NCI-H1092 (cell line): ENCODE measurements at places on chromosomes 1 and 21.

GRCh38 chr21:41684381-41685245 lies 82.2 kb downstream of the RIPK4 start:
- DNase-seq = no peak

DNA sequence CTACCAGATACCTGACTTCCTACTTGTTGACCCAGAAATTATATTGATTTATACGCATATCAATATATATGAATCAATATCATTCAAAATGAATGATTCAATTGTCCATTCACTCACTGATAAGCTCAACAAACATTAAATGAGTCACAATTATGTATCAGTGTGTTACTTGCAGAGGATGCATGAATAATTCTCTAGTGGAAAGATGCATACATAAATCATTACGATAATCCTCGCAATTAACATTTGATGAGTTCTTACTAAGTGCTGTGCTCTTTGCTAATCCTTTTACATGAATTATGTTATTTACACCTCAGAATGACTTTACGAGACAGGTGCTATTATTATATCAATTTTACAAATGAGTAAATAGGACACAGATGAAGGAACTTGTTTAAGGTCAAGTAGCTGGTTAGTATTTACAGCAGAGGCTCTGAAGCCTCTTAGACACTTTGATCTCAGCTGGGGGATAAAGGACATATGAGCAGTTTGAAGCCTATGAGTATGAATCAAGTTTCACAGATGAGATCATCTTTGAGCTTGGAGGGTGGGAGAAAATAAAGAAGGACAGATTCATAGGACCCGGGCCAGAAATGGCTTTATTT lies 112.8 kb upstream of the ADAMTS5 start:
- DNase-seq = no peak

- peak; percentile 16 for DNase-seq
Measured at GRCh38 chr1:154791292-154792166, 78.6 kb downstream of the KCNN3 start.

DNA sequence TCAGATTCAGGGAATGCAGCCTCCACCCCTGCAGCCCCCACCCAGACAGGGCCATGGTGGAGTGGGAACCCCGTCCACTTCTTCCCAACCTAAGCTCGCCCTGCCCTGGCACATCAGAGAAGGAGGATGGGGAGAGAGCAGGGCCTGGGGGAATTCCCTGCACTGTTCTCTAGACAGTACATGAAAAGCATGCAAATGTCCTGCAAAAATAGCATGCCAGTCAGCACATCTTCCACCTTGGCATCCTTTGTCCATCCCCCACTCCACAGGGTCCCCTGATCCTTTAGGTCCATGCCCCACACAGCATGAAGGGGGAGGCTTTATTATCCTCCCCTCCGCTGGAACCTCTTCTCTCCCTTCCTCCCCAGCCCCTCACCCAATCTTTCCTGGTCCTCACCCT lies 35.0 kb upstream of the RD3 start:
- no peak for DNase-seq

DNA sequence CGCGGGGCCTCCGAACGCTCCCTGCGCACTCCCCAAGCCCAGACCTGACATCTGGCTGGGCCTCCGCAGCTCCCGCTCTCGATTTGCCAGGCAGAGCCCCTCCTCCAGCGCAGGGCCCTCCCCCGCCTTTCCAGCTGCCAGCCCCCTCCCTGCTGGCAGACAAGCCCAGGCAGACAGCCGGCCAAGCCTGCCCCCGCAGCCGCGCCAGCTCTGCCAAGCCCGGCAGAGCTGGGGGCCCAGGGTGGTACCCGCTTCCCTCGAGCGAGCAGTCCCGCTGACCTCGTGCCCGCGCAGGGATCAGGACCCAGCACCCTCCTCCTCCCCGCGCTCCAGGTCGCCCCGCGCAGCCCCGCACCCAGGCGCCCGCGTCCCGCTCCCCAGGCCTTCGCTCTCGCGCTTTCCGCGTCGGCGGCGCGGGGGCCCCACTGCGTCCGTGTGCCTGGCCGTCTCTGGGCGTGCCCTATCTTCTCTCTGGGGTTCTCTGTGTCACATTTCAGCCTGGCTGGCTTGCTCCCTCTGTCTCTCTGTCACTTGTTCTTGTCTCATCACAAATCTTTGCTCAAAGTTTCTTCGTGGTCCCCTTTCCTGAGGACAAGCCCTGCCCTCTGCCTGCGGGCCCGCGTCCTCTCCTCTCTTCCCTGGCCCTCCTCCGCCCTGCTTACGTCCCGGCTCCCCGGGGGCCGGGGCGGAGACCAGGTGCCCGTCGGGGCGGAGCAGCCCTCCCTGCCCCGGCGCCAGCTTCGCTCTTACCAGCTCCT lies 580 bp downstream of the INKA2 start:
- peak; percentile 74 for DNase-seq

GRCh38 chr1:200150721-200151120 lies 123.2 kb downstream of the NR5A2 start:
- no peak for DNase-seq

GRCh38 chr1:203340112-203340790 lies 10.7 kb downstream of the FMOD start:
- DNase-seq = peak; percentile 88

GRCh38 chr1:183630748-183631147 lies 4.8 kb downstream of the ARPC5 start:
- DNase-seq = no peak

- DNase-seq = peak; percentile 14
Measured at GRCh38 chr21:16305686-16306085, 575.9 kb downstream of the USP25 start.

- DNase-seq = no peak
Measured at GRCh38 chr1:163347106-163347505, 25.4 kb downstream of the NUF2 start.

DNA sequence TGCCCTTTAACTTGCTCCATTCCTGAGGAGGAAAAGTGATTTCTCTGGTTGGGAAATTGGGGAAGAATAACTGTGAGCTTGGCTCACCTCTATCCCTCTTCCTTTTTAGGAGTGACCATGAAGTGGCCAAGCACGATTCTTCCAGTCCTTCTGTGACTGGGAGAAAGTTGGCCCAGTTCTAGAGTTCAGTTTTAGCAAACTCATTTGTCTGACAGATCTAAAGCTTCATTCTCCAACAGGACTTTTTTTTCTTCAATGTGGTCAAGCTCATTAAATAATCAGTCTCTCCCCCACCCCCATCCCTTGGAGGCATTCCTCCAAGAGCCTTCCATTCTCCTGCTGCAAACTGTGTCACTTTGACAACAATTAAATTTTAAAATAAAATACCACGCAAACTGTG lies 6.4 kb upstream of the AGL start:
- DNase-seq = no peak

DNA sequence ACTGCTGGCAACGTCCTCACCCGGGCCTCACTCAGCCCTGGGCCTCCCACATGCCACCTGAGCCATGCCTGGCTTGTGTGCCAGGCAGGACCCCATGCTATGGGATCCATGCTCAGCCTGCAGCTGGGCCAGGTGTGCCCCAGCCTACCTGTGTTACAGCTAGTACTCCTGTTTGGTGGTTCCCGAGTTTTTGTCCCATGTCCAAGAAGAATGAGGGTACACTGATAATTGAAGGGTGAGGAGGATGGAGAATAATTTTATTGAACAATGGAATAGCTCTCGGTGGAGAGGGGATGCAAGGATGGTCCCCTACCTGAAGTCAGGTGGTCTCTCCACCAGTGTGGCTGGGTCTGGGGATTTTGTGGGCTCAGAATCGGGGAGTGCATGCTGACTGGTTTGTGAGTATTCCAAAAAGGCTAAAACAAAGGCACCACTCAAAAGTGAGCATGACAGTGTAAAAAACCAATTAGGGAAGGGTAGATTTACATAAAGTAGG lies 137.9 kb downstream of the TNFSF18 start:
- no peak for DNase-seq

DNA sequence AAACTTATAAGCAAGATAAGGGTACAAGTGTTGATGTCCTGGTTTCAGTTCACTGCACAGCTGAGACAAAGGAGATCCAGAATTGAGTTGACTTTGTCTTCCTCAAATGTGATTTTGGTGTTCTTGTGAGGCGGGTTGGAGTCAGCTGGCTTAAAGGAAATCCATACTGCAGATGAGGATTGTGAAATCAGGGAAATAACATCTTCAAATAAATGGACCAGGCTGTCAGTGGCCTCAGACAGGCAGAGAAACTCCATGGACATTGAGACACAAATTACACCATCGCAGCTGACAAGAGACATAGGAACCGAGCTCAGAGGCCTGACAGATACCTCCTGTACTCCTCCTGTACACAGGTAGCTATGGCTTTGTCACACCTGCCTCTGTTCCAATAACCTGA lies 27.0 kb upstream of the REG4 start:
- DNase-seq = no peak

DNA sequence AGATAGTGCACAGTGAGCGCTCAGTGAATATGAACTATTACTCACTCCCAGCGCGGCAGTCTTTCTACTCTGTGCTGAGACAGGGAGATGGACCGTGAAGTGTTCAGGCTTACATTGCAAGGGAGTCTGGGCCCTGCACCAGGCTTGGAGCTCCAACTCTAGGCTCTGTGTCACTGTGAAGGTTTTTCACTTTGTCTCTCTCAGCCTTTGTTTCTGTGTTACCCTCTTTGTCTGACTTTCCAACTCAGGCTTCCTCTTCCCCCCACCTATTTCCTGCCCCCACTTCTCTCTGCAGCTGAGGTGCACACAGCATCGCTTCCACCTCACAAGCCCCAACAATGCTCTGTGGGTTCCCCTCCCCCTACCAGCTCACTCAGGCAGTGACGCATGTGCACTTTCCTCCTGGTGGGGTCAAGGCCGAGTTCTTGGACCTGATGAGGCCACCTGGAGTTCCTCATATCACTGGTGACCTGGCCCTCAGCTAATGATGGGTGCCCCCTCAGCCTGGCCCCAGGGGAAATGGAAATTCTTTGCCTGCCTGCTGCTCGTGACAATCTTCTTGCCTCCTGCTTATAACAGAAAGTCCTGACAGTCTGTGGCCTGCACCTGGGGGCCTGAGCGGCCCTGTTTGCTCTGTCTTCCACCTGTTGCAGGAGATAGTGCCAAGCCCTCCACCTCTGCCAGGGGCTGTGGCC lies 1.1 kb upstream of the LCK start:
- DNase-seq = no peak

- DNase-seq = no peak
Measured at GRCh38 chr1:24600551-24600950, 42.6 kb upstream of the SRRM1 start.

GRCh38 chr1:3820316-3820715 lies 24.0 kb upstream of the LRRC47 start:
- DNase-seq = no peak

- no peak for DNase-seq
Measured at GRCh38 chr1:227725046-227725445, 10.1 kb downstream of the JMJD4 start.

GRCh38 chr1:115534106-115534505 lies 107.7 kb upstream of the VANGL1 start:
- DNase-seq = no peak

DNA sequence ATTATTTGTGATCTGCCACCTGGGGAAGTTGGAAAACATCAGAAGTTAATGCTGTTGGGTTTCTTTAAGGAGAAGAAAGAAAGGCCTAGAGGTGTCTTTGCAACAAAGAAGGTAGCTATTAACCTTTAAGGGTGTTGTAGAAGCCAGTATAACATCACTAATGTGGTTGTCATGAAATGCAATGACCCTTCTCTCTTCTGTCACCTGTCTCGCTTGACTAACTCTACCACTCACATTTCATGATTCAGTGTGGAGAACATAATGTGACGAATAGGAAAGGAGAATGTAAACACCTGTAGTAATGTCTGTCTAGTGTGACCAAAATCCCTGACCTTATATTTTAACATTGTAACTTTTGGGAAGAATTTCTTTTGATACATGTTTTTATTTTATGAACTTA lies 211.7 kb upstream of the UBE2U start:
- DNase-seq = no peak
